Ovary (tissue), 10 donors: ENCODE measurements at places on chromosomes 5 and 9.

DNA sequence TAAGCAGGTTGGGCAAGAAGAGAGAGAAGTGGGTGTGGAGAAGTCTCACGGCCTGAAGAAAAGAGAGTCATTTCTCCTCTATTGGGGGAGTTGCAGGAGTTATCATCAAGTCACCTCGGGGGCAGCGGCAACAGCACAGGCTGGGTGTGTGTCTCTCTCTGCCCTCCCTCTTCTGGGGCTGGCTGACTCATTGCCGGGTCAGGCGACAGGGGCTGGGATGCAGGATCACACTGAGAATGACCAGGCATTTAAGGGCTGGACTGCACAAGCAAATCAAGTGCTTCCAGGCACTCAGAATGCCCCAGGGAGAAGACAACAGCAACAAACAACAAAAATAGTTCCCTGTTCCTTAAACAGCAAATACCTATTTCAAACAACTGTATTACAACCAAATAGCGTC, 6.3 kb upstream of the EQTN start:
- H3K27me3 ChIP-seq: no peaks in the 10 kb centered on the region
- no peak overlapping the region for H3K4me3 ChIP-seq
- DNase-seq: no peak
- no peak overlapping the region for H3K27ac ChIP-seq
- H3K36me3 ChIP-seq: no peaks in the 10 kb centered on the region

GRCh38 chr9:84394036-84394435, 53.5 kb upstream of the SLC28A3 start:
- H3K36me3 ChIP-seq: no peaks in the 10 kb centered on the region
- H3K4me3 ChIP-seq: no peak overlapping the region
- H3K27ac ChIP-seq: no peak overlapping the region
- H3K4me1 ChIP-seq: no peaks in the 10 kb centered on the region
- no peaks in the 10 kb centered on the region for H3K27me3 ChIP-seq

GRCh38 chr9:121835587-121836365, 184.3 kb downstream of the DAB2IP start:
- H3K4me1 ChIP-seq: peaks cover 10% of the 10 kb centered on the region
- no peak overlapping the region for H3K4me3 ChIP-seq
- H3K27ac ChIP-seq: no peak overlapping the region
- H3K27me3 ChIP-seq: no peaks in the 10 kb centered on the region
- no peak for DNase-seq

DNA sequence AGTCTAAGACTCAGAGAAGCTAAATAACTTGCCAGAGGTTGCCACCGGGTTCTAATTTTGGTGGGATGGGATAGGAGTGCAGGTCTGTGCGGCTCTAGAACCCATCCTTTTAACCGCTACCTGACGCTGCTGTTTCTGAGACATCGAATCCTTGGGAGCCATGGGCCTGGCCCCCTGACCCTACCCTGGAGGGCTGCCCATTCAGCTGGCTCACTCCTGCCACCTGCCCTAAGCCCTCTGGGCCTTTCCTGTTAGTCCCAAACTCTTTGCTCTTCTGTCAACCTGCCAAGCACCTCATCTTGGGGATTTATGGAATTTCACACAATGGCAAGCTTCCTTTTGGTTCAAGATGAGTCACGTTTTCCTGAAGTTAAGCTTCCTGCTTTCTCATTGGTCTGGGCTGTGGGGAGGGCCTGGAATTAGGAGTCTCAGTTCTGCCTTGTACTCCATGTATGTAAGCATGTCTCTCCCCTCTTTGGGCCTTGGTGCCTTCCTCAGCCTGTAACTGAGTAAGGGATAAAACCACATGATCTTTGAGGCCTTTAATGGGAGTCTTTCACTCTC, 26.6 kb downstream of the ENHO start:
- DNase-seq: no peak
- H3K27ac ChIP-seq: no peak overlapping the region
- H3K4me1 ChIP-seq: no peaks in the 10 kb centered on the region

- H3K36me3 ChIP-seq: no peaks in the 10 kb centered on the region
- no peaks in the 10 kb centered on the region for H3K27me3 ChIP-seq
- H3K27ac ChIP-seq: no peak overlapping the region
Observed at GRCh38 chr9:97075289-97075985, 36.5 kb upstream of the CTSV start.
